ENCODE measurements at places on chromosomes 4 and X.

- peak; percentile 77 for DNase-seq
Observed at GRCh38 chr4:1039493-1040343, 28.3 kb downstream of the FGFRL1 start.

DNA sequence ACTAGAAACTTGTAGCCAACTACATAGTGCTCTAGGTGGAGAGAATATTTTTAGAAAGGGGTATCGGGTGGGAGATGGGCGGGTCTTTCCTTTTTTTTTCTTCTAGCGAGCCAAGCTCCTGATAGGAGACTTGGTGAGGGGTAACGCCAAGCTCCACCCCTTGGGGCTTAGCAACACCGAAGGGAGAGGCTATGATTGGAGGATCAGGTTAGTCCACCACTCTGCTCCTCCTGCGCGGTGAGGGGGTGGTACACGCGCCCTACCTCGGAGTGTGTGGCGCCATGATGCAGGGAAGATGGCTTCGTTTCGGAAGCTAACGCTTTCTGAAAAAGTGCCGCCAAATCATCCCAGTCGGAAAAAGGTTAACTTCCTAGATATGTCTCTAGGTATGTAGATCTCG, at the start of gene LUZP4:
Gene LUZP4 (plus strand): TSS at position 251 of the 400 bp plus-strand sequence. CDS start 45 bp downstream, at position 296.
- DNase-seq: no peak

GRCh38 chr4:590313-590841, 14.3 kb upstream of the TMEM271 start:
- DNase-seq: no peak

DNA sequence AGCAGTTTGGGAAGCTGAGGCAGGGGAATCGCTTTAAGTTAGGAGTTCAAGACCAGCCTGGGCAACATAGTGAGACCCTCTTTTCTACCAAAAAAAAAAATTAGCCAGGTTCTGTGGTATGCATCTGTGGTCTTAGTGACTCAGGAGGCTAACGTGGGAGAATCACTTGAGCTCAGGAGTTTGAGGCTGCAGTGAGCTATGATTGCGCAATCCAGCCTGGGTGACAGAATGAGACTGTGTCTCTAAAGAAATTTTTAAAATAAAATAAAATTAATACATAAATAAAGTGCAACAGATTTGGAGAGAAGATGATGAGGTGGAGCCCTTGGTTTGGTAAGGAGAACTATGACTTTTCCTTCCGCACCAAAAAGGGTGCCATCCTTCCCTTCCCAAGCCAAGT, 436.9 kb downstream of the NLGN4X start:
- no peak for DNase-seq

- no peak for DNase-seq
Observed at GRCh38 chr4:89173336-89174090, 62.2 kb downstream of the TIGD2 start.

GRCh38 chr4:103673983-103674382, 45.8 kb downstream of the TACR3 start:
- DNase-seq: no peak

GRCh38 chrX:14489437-14489836, 39.9 kb upstream of the GLRA2 start:
- no peak for DNase-seq

GRCh38 chr4:88729146-88729760, 31.6 kb upstream of the NAP1L5 start:
- DNase-seq: no peak

- peak; percentile 57 for DNase-seq
Observed at GRCh38 chrX:68084765-68085164, 348.5 kb downstream of the OPHN1 start.

DNA sequence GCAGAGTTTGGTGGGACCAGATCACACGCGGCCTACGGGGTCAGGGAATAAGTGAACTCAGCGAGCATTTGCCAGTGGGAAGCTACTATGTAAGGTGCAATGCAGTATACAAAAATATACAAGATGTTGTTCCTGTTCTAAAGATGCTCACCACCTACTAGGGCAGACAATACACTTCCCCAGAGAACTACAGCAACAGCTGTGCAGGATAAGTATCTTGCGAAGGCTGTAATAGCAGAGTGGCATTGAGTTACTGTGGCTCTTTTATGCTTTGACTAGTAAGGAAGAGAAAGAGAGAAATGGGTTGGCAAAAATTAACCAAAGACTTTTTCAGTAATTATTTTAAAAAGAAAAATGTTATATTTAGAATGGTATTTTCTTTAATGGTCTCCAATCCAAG, 61.2 kb downstream of the CDS1 start:
- DNase-seq: no peak

DNA sequence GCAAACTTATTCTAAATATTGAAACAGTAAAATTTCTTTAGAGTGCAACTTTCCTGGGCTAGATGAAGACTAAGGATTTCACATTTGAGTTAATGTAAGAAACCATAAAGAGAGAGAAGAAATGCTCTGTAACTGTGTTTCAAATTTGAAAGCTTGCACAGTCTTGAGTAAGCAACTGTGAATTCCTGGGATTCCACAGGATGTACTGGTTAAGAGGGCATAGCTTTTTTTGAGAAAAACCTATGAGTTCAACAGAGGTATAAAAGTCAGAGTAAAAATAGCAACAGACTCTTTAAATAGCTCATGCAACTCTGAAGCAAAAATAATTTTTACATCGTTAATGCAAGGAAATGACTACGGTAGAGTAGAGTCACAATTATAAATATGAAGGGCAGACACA, 25.5 kb downstream of the ZNF330 start:
- peak; percentile 74 for DNase-seq
